CD8-positive, alpha-beta T cell (primary cell): ENCODE measurements at places on chromosomes 11 and 22.
A peak's percentile ranks its signal among the peaks of the same experiment; 100 is the strongest.

DNA sequence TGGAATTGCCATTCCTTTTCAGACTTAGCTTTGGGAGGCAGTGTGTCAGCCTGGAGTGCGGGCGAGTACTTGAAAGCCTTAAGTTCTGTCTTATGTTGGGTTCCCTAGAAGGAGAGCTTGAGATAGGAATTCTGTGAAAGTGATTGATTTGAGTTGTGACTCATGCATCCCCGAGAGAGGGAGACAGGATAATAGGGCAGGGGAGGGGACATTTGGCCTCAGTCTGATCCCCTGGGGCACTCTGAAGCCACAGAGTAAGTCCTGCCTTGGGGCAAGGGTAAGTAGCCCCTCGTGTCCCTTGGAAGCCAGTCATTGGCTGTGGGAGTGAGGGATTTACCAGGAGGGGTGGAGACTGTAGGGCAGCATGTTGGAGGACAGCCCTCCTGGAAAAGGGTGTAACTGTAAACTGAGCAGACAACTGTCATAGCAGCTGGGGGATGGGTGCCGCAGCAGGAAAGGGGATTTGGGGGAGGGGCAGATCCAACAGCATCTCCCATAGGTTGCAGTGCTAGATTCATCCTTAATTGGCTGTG, 44.0 kb downstream of the KIAA1671 start:
- DNase-seq: no peak

GRCh38 chr11:31240340-31240904, 129.1 kb downstream of the DCDC1 start:
- peak; percentile 11 for DNase-seq

DNA sequence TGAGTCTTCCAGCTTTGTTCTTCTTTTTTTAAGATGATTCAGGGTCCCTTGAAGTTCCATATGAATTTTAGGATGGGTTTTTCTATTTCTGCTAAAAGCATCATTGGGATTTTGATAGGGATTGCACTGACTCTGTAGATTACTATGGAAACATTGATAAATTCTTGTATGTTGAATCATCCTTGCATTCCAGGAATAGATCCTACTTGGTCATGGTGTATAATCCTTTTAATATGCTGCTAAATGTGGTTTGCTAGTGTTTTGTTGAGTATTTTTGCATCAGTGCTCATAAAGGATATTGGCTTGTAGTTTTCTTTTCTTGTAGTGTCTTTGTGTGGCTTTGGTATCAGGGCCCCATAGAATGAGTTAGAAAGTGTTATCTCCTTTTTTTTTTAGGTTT, 34.9 kb upstream of the PHOX2A start:
- DNase-seq: no peak

DNA sequence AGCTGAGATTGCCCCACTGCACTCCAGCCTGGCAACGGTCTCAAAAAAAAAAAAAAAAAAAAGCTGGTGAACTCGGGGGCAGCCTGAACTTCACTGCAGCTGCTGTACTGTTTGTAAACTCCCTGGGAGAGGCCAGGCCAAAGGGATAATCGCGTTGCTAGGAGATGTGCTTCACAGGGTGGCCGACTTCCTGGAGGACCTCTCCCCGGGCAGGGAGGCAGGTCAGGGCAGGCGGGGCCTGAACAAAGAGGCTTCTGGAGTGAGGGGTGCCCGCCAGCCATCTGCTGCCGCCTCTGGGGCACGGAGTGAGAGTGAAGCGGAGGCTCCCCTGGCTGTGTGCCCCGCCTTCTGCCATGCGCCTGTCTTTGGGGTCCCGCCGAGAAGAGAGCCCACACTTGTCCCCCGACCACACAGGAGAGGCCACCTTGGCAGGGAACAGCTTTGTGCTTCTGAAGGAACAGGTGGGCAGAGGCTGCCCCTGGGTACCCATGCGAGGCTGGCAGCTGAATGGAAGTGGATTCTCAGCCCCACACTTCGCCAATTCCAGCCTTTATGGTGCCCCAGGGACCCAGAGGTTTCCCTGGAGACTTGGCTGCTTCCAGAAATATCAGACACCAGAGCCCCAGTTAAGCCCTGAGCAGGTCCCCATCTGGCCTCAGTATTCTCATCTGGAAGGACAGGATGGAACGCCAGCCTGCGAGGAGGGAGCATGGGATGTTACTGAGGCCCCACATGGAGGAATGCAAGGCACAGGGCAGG, 29.6 kb downstream of the TMEM184B start:
- DNase-seq: no peak

- no peak for DNase-seq
Observed at GRCh38 chr11:45885921-45886721, 670 bp downstream of the MAPK8IP1 start.

DNA sequence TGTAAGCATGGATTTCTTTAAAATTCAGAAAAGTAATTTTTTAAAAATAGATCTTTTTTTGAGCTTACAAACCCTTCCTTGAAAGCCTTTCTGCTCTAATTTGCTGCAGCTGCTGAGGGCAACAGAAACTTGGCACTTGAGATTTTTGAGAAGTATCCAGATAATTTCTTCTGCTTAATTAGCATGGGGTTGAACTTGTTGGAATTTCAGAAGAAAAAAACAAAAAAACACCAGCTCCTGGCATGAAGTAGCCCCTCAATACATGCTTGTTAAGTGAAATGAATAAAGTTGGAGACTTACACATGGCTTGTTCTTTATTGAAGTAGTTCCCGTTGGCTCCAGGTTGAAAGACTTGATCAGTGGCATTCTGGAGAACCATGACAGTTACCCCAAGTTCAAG, 331.4 kb upstream of the RAG2 start:
- DNase-seq: no peak

GRCh38 chr22:47657224-47657623, 894.8 kb downstream of the TBC1D22A start:
- no peak for DNase-seq

DNA sequence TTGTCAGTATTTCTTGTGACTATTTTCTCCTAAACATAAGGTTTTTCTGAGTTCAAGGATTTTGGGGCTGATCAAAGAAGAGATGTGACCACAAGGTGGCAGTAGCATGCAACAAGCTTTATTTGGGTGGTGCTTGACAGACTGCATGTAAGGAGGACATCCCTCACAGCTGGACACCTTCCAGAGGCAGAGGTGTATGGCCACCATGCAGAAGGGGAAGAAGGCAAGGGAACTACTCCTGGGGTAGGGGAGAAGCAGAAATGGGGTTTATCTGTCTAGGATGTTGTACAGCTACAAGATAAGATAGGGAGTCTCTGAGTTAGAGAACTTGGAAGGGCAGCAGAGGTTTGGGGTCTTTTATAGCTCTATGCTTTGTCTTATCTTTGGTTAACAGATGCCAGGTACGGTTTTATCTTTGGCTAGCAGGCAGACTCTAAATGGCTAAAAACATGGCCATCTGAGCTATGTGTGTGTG, 5.1 kb upstream of the BIRC2 start:
- peak; percentile 60 for DNase-seq

DNA sequence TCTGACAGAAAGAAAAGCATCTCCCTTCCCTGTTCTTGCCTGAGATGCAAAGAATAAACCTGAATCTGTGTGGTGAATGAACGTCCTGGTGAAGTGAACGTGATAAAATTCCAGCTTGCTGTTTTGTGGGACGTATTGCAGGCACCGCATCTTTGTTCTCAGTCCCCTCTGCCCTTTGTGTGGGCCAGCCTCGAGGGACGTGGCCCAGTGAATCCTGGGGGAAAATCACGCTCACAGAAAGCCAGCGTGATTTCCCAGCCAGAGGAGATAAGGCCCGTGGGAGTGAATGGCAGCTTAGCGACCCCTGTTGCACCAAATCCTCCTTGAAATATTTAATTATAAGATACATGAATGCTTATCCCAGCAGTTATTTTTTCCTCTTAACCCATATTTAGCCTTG, 129.1 kb downstream of the COMMD9 start:
- DNase-seq: no peak

- DNase-seq: no peak
Observed at GRCh38 chr11:116375221-116375620, 397.6 kb downstream of the BUD13 start.

- DNase-seq: no peak
Observed at GRCh38 chr11:93017821-93018690, 48.6 kb downstream of the MTNR1B start.

GRCh38 chr11:29271616-29272015, 745.2 kb downstream of the KCNA4 start:
- DNase-seq: no peak

DNA sequence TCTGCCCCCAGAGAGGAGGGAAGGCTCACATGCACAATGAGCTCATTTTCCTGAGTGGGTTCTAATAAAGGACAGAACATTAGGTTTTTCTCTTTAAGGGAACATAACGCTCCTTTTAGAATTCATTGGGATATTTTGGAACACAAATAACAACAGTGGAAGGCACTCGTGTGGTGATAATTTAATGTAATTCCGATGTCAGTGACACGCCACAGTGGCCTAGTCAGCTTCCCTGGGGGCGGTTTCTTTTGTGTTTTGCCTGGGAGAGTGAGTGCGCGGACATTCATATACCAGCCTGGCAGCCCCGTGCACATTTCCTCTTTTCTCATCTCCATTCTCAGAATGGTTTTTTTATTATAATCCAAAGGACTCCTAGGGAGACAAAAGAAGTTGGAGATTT, 41.1 kb downstream of the SEZ6L start:
- DNase-seq: no peak

DNA sequence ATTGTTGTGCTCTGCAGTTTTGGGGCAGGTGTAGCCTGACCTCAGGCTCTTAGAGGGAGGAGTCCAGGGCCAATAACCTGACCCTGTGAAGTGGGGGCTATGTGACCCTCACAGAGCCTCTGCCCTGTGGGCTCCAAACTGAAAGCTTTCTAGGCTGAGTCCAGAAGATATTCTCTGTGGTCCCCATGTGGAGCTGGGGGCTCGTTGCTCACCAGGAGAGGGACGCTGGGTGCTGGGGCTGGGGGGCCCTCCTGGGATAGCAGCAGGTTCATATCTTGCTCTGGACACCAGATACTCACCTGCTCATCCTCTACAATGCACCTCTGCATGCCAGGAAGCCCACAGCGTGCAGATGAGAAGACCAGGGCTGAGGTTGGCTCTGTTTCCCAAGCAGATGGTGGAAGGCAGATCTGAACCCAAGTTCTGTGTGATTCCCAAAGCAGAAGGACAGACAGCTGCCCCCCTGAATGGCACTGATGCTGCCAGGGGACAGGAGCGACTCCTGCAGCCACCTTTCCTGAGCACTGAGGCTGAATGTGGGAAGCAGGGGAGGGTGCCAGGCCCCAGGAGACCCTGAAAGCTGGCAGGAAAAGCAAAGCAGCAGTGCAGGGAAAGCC, 1022.0 kb downstream of the TBC1D22A start:
- DNase-seq: no peak

- DNase-seq: no peak
Observed at GRCh38 chr11:67282876-67283371, 6.2 kb upstream of the ANKRD13D start.

GRCh38 chr11:2149864-2150847, 10.9 kb downstream of the INS start:
- no peak for DNase-seq

DNA sequence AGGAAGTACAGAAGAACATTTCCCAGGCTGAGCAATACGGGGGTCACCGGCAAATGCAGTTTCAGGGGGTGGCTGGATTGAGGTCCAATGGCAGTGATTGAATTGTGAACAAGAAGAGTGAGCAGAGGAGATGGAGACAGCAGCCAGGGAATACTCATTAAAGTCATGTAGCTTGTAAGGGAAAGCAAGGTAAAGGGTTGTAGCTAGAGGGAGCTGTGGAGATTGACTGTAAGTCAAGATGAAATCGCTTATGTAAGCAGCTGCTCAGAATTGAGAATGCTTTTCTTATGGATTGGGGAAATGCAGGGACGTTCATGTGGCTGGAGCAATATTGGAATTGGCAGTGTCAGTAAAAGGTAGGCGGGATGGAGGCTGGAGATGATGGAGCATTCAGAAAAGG, 111.4 kb upstream of the TBCEL start:
- no peak for DNase-seq

DNA sequence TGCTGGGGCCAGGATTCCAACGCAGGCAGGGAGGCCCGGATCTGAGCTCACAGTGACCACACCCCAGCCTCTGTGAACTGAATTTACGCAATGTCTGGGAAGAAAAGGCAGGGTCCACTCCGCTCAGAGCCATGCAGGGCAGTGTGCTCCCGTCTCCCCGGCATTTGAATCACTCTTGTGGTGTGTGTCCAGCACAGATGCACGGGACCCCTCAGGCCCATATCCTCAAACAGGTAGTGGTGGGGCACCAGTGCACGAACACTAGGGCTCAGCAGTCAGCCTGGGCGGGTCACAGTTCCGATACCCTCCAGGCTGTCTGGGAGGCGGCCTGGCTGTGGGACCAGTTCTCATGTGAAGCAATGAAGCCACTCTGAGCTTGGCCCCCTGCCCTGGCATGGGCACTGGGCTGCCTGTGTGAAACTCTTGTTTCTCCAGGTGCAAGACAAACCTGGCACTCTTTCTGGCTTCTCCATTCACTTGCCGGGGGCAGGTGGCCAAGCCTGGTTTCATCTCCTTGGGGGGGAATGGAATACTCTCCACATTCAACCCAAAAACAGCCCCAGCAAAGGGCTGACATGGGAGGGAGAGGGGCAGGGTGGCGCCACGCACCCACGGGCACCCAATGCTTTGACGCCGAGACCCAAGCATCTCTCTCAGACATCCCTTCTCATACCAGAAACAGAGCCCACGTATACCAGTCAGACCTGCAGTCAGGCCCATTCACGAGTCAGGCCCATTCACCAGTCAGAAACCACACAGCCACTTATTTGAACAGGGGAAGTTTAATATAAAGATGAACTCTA, 14.3 kb downstream of the DHCR7 start:
- no peak for DNase-seq

DNA sequence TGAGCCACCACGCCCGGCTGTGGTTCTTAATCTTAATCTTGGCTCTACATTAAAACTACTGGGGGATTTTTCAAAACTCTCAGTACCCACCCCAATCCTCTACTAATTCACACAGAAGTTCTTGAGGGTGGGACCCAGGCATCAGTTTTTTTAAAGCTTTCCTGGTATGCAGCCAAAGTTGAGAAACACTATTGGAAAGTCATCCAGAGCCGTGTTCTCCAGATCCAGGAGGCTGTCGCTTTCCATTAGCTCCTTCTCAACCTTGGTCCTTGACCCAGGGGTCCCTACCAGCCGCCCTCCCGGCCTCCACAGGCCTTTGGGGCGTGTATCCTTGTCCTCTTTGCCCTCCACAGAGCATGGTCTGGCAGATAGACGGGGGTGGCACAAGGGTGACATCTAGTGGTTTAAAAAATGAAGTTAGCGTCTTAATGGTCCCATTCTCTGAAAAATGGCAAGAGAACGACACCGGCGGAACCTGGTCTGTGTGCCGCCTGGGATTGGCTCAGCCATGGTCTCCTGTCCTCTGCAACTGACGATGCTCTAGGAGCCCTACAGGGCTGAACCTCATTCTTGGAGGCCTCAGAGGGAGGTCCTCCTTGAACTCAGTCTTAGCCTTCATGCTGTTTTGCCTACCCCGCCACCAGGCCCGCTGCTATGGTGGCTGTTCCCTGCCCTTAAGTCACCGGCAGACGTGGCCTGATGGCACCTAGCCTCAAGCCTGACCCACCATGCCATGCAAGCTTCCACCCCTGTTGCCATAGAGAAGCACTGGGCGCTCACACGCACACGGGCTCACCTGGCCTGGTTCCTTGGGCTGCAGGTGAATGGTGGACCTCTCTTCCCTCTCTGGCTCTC, 152.0 kb upstream of the SYN3 start:
- no peak for DNase-seq

- no peak for DNase-seq
Observed at GRCh38 chr22:43854786-43855271, 7.5 kb downstream of the SULT4A1 start.
